Activated CD4-positive, alpha-beta T cell treated with anti-CD3 and anti-CD28 coated beads, Interleukin-10, Interleukin-2, amounts not matched to agents 100 ng/mL and 50 ng/mL, durations not matched to agents 16 hours and 8 hours (primary cell): ENCODE measurements at places on chromosomes 5 and 9.

- DNase-seq: no peak
Measured at GRCh38 chr5:93790401-93790800, 49.0 kb upstream of the POU5F2 start.

- no peak for DNase-seq
Measured at GRCh38 chr9:97475059-97475458, 26.4 kb upstream of the TMOD1 start.

GRCh38 chr9:21679432-21679831 lies 123.0 kb upstream of the MTAP start:
- no peak for DNase-seq

- no peak for DNase-seq
Measured at GRCh38 chr5:1053391-1054017, 44.9 kb downstream of the NKD2 start.

GRCh38 chr5:176803068-176803942 lies 7.1 kb upstream of the UNC5A start:
- DNase-seq: no peak

DNA sequence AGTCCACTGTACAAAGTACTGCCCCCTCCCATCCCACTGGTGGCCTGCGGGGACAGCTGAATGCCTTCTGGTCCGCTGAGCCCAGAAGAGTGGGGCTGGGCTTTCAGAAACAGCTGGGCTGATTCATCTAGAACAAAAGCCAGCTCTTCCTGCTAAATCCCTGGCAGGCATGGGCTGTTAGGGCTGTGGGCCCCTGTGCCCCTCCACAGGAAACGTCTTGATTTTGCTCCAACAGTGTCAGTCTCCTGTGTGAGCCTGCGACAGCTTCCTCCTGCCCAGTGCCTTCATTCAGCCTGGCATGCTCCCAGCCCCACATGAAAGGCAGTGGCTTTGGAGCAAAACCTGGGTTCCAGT lies 6.9 kb upstream of the GSN start:
- no peak for DNase-seq

GRCh38 chr5:113321276-113321675 lies 113.5 kb downstream of the TSSK1B start:
- no peak for DNase-seq

DNA sequence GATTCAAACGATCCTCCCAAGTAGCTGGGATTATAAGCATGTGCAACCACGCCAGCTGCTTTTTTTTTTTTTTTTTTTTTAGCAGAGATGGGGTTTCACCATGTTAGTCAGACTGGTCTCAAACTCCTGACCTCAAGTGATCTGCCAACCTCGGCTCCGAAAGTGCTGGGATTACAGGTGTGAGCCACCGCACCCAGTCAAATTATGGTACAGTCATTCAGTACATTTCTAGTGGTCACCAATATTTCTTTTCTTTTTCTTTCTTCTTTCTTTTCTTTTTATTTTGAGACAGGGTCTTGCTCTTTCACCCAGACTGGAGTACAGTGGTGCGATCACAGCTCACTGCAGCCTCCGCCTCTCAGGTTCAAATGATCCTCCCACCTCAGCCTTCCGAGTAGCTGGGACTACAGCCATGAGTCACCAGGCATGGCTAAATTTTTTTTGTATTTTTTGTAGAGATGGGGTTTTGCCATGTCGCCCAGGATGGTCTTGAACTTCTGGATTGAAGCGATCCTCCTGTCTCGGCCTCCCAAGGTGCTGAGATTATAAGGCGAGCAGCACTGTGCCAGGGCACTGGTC lies 25.4 kb upstream of the DCP2 start:
- DNase-seq: peak; percentile 89

DNA sequence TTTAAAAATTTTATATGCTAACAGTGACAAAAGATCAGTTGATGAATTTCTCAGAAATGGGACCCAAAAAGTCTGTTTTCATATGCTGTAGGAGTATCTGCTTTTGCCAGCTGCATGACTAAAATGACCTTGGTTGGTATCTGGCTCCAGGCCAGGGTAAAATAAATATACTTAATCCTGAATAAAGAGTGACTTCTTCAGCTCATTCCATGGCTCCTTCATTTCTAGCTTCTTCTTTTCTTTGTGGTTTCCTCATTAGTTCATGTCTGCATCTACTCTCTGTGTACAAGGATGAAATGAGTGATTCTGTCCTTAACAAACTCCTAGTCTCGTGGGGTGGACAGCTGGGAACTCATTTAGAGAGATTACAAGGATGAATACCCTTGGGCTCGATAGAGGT lies 36.0 kb downstream of the RCL1 start:
- DNase-seq: no peak

DNA sequence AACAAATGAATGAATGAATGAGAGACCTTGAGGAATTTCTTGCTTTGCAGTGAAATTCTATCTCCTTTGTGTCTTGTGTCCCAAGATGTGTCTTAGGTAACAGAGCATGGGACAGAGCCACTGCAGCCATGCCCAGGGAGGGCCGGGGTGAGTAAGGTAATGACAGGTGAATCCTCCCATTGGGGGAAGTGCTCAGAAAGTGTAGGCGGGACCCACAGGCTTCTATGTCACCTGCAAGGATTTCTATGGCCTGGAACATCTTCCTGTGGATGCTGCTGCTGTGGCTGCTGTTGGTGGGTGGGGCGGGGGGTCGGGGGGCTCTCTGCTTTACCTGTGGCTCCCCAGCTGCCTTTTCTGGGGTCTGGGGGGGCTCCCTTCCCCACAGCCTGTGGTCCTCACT lies 133.6 kb upstream of the IER5L start:
- no peak for DNase-seq

DNA sequence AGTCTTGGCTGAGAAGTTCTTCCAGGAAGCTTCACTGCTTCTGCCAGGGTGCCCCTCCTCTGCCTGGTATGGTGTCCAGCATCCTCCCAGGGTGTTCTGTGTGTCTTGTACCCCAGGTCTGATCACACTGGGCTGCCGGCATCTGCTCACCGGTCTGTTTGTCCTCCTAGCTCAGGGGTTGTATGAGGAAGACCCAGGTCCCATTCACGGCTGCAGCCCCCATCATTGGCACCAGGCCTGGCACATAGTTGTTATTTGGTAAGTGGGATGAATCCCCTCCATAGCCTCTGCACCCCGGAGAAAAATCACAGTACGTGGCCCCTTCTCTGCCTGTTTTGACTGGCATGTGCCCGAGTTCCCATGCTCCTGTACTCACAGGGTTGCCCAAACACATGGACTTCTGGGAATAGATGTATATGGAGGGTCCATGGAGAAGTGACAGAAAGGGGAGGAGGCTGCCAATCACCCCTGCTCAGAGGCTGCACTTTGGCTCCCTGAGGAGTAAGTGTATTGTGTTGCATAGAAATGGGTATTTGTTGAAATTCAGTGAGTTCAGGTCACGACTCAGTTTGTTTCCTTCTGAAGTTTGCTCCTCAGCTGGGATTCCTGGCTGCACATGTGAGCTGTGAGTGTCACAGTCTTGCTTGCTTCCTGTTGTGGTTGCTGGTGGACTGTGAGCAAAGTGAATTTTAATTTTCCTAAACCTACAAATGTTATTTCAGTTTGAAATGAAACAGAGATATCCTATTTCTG lies 96.2 kb downstream of the HSPA4 start:
- no peak for DNase-seq

DNA sequence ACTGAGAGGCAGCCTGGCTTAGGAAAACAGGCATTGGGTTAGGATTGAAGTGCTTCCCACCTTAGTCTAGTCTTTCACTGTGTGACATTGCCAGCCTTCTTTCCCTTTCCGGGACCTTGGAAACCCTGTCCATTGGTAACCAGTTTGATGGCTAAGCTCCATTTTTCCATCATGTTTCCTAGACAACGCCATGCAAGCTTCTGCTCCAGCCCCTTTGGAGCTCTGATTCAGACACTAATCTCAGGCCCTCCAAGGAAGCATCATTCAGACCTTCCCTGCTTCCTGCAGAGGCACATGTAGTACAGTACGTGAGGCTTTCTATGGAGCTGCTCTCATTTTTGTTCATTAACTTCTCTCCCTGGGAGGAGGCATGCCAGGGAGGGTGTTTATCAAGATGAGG lies 68.5 kb downstream of the GRIA1 start:
- no peak for DNase-seq
